Dermis blood vessel endothelial cell (primary cell): ENCODE measurements at places on chromosomes 11 and 22.
A peak's percentile ranks its signal among the peaks of the same experiment; 100 is the strongest.

GRCh38 chr11:134888821-134889220, 476.8 kb upstream of the B3GAT1 start:
- no peak for DNase-seq

DNA sequence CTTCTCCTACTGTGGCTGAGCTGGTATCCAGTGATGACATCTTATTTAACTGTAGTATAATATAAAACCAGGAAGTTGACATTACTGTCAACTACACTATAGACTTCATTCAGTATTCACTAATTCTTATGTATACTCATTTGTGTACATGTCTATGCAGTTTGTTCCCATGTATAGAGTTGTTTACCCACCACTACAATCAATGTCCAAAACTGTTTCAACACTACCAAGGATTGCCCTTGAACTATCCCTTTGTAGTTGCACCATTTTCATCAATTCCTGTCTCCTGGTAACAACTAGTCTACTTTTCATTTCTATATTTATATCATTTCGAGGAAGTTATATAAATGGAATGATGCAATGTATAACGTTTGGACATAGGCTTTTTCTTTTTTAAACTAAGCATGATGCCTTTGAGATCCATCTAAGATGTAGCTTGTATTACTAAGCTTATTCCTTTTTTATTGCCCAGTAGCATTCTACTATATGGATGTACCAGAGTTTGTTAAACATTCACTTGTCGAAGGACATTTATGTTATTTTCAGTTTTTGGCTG, 39.2 kb downstream of the TMEM135 start:
- DNase-seq = no peak

GRCh38 chr11:133712051-133712560, 133.2 kb downstream of the SPATA19 start:
- no peak for DNase-seq

DNA sequence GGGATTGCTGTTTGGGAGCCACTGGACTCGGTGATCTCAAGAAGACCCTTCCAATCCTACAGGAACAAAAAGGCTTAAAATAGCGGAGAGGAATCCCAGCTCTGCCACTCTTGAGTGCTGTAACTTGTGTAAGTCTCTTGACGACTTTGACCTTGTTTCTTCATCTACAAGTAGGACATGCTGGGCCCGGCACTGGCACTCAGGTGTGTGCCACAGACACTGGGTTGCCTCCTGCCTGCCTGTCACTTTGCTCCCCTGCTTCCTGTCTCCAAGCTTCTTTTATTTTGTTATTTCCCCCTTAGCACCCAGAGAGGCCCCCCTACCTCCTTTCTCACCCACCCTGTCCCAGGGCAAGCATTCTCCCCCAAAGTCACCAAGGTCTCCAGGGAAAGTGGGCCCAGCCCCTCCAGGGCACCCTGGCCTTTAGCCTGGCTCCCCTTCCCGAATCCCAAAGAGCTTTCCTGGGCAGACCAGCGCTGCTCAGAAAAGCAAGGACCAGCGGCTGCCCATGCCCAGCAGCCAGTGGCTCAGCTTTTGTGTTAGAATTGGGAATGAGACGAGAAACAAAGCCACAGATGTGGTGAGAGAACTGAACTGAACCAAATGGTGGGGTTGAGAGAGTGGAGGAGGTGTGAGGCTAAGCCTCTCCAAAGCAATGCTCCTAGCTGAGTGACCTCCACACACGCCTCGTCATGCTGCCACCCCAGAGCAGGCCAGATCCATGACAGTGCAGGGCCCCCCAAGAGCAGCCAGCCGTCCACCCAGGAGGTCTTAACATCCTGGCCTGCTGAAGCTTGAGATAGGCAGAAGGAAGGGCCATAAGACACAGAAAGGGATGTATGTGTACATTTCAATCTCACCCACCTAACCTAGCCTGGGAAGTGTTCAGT, 4.5 kb downstream of the TRIM29 start:
- no peak for DNase-seq

- no peak for DNase-seq
These were observed 703.1 kb downstream of the BRD1 start for GRCh38 chr22:49124608-49125007.

DNA sequence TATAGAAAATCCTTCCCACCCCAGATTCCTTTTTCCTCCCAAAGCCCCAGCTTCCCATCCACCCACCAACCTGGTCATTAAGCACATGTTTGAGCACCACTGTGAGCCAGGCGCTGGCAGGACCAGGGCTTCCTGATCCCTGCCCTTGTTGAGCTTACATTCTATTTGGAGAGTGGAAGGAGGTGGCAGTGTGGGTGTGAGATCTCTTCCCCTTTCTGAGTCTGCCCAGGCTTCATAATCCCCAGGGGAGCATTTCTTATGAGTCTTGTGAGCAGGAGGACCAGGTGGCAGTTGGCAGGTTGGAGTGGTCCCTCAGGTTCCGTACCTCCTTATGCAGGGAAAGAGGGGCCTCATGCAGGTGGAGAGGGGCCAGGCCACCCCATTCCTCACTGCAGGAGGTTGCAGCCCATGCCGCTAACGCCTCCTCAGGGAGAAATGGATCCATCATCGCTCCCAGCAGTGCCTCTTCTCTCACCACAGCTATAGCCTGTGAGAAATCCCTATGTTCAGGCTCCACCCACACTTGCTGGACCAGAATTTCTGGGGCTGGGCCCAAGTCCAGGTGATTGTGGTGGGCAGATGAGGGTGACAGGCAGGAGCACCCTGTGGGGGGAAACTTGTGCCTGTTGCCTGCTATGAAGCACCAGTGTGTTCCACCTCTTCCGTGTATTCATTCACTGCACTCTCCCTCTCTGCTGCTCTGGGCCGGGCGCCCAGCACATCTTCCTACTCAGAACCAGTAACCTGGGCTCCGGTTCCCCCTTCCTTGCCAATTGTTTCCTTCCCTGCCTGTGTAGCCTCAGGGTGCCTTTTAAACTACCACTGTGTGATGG, 23.5 kb downstream of the UBE2L3 start:
- DNase-seq = no peak

GRCh38 chr11:109747839-109748238, 325.8 kb downstream of the C11orf87 start:
- no peak for DNase-seq

DNA sequence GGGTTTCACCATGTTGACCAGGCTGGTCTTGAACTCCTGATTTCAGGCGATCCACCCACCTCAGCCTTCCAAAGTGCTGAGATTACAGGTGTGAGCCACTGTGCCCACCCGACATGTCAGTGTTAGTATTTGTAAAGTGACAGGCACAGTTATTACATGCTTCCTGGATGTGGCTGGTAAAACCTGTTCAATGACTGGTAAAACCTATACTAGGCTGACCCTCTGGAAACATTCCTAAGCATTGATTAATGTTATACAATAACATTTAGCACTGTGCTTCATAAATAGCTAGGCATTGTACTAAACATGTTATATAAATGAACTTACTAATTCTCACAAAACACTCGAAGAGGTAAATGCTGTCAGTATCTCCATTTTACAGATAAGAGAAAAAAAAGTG, 20.9 kb upstream of the JHY start:
- DNase-seq = no peak

GRCh38 chr11:119530509-119530908, 107.5 kb upstream of the THY1 start:
- DNase-seq = no peak

- no peak for DNase-seq
These were observed 20.2 kb downstream of the RFPL1 start for GRCh38 chr22:29458551-29458950.

DNA sequence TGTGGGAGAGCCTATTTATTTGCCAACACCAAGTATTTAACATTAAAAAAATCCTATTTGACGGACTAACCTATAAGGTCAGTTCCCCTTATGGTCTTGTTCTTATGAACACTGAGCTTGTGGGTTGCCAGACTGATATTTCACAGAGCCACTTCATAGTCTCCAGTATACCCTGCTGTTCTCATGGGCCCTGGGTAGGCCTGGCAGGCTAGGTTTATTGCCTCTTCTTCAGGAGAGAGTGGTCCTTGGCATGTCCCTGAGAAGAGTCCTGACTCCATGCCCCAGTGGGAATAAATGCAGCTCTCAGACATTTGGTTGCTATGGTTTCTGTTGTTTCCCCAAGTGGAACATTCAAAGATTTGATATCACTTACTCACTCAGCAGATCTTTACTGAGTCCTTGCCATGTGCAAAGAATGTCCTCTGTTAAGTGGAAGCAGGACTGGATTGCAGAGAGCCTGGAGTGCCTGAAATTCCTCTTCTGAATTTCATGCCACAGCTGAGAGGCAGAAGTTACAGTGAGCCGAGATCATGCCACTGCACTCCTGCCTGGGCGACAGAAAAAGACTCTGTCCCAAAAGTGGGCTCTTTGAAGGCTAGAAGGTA, 15.7 kb downstream of the SLC5A1 start:
- no peak for DNase-seq

DNA sequence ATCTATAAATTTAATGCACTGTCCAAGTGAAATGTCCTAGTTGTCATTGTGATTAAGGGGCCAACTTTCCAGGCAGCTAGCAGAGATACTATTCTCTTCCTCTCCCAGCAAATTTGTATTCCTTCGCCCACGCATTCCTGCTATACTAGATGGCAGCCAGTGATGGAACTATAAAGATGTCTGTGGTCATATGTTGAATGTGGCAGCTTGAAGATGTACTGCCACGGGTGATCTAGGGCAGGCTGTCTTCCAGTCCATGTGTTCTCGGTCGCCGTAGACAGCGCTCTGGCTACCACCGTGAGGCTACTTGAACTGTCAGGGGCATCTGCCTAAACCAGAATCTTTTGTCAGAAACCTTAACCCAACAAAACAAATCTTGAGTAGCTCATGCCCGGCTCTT, 8.3 kb upstream of the SIDT2 start:
- DNase-seq = no peak

DNA sequence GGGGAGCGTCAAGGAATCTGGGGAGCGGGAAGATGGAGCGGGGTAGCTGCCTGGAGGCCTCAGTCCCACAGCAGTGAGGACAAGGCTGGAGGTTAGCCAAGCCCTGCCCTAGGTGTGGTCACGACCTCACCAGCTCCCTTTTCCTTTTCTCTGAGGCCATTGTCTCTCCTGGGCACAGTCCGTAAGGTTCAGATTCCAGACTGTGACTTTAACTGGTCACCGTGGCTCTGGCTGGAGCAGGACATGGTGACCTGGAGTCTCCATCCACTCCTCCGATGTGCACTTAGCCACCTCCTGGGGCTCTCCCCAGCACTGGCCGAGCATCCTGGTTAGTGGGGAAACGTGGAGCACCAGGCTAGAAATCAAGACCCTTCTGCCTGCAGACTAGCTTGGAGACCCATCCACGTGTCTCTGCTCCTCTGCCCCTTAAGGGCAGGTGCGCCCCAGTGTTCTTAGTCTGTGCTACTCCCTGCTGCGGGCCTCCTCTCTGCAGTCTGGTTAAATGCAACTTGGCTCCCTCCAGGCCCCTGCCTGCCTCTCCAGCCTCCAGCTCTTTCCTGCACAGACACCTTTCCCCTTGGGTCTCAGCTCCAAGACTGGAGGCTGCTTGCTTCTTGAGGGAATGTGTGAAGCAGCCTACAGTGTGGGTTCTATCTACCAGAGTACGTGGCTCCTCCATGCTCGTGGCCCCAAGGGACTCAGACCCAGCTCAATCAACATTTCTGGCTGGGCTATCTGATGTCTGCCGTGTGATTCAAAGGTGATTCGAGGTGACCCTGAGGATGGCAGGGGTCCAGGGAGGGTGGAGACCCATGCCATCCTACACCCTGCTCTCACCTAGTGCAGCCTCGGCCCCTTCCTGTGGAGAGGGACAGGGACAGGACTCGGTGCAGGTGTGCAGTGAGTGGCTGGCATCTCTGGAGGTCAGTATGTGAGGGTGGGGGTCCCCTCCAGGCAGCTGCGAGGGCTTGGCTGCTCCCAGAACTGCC, 5.2 kb downstream of the SLC25A1 start:
- DNase-seq = no peak

DNA sequence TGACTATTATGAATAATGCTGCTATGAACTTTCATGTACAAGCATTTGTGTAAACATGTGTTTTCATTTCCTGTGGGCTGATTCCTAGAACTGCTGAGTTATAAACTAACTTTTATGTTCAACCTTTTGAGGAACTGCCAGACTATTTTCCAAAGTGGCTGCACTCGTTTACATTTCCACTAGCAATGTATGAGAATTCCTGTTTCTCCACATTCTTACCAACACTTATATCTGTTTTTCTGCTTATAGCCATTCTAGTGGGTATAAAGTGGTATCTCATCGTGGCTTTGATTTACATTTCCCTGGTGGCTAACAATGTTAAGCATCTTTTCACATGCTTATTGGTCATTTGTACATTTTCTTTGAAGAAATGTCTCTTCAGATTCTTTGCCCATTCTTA, 35.2 kb upstream of the SCUBE2 start:
- no peak for DNase-seq

DNA sequence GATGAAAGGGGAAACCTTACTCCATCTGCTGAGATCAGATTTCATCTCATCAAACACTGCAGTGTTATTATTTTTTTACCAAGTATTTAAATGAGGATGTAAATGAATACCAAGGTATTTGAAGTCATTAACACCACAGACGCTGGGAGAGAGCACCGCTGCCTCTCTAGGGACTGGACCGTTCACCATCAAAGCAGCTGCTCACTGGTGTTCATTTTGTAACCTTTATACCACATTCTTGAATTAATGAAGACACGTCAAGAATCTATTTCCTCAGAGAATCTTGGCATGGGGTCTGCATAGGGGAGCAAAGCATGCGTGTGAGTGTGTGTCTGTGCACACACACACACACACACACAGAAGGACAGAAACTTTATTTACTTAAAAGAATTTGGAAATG, 15.6 kb downstream of the SIAE start:
- no peak for DNase-seq

DNA sequence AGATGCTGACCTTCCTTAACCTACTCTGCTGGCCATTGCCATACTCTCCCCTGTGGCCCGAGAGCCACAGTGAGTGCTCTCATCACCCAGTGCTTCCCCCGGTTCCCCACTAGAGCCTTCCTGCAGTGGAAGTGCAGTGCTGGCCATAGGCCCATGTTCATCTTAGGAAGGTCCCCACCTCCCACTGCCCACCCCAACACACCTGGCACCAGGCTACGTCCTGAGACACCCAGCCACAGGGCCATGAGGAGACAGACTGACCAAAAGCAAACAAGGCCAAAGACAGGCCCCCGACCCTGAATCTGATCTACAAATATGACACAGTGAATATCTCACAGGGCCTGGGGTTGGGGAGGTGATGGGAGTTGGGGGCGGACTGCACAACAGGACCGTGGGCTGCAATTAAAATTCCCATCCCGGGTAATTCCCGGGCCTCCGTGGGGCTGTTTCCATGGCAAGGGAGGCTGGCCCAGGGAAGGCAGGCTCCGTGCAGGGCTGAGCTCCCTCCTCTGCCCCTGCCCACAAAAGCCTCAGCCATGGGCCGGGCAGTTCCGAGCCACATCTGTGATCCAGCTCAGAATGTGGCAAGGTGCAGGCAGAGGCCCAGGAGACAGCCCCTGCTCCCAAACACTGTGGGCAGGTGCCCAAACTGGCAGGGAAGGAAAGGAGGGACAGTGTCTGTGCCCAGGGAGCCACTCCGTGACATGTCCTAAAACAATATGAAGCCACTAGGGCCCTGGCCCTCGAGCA, 5.1 kb upstream of the CHST1 start:
- no peak for DNase-seq

DNA sequence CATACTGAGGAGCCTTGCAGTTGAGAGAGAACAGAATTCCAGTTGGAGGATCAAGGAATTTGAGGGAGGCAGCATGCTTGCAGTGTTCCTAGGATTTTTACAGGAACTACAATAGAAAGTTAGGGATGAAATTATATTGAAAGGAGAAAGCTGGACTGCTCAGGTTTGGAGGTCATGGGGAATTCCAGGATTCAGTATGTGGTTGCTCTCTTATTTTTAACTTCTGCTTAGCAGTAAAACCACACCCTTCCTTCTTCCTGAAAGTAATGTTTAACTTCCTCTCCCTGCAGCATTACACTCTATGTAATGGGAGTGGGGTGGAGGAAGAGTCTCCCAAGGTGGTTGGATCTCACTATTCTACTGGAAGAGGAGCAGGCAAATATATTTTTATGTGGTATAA, 31.3 kb downstream of the CTNND1 start:
- DNase-seq = peak; percentile 59
